Activated CD4-positive, alpha-beta T cell treated with anti-CD3 and anti-CD28 coated beads, Interleukin-2, amount 50 U/mL, for 48 hours (primary cell): ENCODE measurements at places on chromosomes 6 and 20.
A peak's percentile ranks its signal among the peaks of the same experiment; 100 is the strongest.

DNA sequence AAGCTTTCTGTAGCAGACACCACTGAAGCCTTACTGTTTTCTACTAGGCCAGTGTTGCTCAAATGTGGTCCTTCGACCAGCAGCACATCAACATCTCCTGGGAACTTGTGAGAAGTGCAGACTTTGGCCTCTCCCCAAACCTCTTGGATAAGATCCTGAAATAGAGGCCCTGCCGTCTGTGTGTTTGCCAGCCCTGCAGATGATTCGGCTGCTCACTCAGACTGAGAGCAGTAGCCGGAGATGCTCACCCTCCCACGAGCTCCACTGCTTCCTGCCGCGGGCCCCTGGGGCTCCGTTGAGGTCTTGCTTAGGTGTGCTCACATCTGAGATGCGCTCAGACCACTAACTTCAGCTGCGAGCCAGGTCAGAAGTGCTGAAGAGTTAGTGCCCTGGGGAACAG, 129.5 kb upstream of the SSTR4 start:
- DNase-seq, result no peak

DNA sequence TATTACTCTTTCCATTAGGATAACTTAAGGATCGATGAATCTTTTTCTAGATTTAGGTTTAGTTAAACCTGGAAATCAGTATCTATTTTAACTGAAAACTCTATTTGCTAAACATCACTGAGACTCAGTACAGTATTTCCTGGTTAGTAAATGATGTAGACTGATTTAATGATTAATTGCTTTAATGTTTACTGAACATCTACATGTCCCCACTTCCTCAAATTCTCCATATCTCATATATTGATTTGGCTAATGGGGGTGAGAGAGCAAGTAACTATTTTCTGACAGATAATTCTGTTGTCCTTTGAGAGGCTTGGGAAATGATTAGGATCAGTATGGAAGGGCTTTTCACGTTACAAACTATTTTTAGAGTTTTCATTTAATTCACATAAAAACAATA, 10.3 kb downstream of the MKKS start:
- no peak for DNase-seq

GRCh38 chr6:134544737-134545136, 226.8 kb upstream of the SGK1 start:
- DNase-seq, result no peak

DNA sequence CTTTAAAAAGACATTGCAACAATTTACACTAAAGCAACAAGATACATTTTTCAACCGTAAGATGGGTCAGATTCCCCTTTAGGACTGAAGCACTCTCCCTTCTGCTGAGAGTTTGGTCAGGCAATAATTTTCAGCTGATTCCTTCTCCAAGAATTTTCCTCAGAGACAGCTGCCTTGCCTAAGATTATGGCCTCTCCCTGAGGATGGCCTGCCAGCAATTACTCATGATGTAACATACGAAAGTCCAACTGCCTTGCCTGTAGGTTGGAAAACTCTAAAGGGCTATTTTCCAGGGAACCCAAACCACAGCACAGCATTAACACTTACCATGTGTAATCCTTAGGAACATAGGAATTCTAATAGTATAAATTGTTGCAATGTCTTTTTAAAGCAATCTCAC, 229.1 kb upstream of the FLRT3 start:
- DNase-seq, result no peak

- no peak for DNase-seq
These were observed 241.8 kb upstream of the FOXQ1 start for GRCh38 chr6:1070085-1070521.

DNA sequence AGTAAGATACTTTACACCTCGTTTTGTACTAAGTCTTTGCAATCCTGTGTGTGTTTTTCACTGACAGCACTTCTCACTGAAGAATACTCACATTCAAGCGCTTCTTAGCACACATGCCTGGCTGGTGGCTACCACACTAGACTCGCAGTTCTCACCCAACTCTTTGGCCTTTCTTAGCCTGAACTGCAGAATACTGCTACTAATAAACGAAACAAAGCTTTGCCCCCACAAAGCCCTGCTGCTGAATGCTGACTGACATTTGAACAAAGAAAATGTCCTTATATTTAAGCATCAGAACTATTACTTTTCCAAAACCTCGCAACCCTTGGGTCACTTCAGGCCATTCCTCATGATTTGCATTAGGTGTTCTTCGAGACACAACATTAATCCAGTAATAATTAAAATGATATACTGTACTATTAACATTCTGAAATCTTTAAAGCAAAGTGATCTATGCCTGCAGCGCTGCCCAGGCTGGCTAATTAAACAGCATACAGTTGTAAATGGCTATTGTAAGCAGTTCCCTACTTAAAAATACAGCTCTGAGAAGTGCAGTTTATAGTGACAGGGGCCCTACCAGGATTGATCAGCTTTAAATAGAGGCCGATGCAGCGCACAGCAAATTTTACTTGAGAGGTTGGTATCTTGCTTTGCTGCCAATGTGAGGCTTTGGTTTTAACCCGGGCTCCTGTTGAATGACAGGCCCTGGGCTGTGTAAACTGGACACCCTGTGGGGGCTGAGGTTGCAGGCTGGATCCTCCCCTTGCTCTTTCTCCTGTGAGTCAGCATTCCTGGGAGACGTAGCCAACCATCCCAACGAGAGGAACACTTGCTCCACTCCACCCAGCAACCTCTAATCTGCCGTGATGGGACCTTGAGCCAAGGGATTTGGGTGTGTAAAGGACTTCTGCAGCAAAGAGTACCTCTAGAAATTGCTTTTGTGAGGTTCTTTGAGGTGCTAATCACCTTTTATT, 899.0 kb downstream of the TFAP2A start:
- no peak for DNase-seq

DNA sequence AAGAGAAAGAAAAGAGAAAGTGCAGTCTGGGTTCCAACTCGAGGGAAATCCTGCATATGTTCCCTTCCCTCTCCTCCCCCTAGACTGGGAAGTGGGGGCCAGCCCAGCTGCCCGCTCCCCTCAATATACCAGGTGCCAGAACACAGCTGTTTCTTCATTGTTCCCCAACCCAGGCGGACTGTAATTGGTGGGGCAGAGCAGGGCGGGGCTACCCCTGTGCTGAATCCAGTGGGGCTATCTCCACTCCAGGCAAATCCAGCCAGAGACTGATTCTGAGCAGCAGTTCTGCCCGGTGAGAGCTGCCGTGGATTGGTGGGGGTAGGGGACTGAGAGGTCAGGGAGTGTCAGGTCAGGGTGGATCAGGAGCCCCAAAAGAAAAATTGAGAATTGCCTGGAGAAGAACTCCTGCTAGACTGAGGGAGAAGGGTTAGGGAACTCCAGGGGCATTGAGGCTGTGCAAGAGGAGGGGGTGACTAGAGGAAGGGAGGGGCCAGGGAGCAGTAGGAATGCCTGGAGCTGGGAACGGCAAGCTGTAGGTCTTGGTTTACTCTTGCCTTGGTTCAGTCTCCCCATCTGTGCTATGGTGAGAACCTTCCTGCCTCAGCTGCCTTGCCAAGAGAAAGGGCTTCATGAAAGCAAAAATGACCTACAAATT, at the start of gene MYMX:
TSS of gene MYMX (plus strand) at position 250 of the 655 bp plus-strand sequence. CDS start 546 bp downstream, outside the sequence.
- DNase-seq, result no peak

DNA sequence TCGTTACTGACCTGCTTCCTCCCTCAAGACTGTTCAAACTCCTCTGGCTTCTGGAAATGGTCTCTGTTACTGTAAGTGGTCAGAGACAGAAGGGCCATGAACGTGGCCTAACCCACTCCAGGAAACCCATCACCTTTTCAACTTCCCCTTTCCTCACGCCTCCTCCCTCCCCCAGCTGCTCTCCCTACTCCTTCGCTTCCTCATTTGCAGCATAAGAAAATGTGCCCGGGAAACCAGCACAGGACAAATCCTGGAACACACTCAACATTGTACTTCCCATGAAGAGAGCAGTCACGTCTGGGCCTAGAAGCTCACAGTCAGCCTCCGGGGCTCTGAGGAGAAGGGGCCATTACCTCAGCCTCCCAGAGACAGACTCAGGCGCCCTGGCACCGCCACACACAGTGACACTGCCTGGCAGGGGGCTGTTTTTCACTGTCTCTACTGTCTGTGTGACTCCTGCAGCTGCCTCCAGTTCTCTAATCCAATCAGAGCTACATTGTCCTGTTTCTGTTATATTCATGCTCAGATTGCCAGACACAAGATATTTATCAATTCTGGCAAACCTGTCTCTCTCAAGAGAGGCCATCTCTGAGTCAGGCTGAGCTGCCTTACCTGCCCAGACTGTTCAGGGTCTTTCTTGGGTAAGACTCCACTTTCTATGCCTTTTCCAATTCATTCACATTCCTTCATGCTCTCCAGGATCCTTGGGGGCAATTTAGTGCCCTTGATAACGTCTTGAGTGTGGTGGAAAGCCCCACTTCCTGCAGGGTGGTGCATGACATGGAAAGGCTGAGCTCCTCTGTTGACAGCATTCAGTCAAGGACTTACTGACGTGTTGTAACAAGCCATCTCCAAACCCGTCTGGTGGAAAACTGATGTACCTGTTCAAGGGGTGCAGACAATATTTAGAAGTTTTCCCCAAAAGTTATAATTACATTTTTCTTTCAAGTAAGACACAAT, 242.2 kb downstream of the HIVEP2 start:
- no peak for DNase-seq

DNA sequence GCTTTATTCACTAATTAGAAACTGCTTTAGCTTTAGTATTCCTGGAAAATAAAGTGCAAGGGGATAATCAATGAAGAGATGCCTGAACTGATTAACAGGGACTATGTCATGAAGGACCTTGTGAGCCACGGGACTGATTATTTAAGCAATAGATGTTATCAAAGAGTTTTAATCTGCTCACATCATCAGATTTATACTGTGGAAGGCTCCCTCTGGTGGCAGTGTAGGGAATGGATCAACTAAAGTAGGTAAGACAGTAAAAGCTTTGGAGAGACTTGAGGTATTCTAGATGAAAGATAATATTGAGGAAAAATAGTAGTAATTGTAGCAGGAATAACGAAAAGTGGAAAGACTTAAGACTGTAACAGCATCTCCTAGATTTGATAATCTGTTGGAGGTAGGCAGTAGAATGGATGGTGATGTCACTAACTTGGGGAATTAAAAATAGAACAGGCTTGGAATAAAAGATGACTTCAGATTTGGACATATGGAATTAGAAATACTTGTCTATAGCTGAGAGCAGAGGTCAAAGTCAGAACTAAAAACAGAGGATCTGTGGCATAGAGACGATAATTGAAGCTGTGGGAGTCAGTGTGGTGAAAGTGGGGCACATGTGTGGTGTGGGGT, 80.3 kb upstream of the HTR1E start:
- DNase-seq, result peak; percentile 28

DNA sequence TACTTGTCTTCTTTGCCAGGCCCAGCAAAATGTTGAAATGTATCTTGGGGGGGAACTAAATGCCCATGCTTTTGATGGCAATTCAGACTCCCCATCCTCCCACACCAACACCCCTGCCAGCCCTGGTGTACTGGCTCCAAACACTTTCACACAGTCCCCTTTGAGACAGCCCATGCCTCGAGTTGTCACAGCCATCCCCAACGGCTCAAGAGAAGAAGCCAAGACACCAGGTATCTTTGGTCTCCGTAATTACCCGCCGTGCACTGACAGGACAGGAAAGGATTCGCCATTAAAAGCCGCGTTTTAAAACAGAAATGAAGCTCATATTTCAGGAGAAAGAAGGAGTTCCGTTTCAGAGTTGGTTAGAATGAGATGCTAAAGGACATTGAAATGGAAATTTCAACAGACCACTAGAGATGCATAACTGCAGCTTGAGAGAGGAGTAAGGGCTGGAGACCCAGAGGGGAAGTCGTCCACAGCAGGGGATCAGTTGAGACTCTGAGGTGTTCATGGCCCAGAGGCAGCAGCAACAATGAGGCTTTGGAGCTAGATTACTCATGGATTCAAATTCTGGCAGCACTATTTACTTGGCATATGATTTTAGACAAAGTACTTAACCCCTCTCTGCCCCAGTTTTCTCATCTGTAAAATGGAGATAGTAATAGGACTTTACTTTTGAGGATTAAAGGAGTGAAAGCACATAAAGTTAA, 63.5 kb upstream of the ADGRF1 start:
- no peak for DNase-seq

DNA sequence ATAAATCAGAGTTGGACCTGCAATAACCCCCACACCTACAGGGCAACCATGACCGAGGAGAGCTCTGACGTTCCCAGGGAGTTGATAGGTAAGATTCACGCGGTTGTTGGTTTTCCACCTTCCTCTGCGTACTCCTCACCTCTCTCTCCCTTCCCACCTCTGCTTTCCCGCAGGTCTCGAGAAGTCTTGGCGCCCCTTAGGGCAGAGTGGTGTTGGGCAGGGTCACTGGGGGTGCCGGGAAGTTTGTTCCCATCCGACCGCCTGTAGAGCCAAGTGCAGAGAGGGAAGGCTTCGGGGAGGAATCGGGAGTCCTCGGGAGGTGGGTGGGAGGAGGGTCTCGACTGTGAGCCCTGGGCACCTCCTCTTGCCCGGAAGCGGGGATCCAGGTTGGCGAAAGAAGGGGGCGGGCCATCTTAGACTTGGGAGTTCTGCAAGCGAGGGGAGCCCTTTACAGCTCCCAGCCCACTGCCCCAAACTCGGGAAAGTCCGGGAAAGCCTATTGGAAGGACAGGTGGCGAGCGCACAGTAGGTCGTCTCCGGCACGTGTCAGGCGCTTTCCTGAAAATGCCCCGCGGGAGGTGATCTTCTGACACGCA, 672 bp downstream of the CARMIL1 start:
- DNase-seq, result peak; percentile 32

DNA sequence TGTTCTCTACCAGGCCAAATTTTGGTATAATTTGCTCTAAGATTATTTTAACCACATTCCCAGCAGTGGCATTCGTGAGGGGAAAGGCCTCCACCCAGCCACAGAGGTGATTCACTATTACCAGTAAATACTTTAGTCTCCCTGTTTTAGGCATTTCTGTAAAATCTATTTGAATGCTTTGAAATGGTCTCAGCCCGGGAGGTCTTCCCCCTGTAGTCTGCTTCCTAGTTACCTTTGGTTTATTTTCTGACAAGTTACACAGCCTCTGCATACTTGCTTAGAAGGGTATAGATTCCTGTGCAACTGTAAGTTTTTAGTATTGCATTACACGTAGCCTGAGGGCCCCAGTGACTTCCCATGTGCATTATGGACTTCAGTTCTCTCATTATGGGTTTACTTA, 248.7 kb downstream of the C6orf118 start:
- DNase-seq, result no peak

- DNase-seq, result no peak
These were observed 326.0 kb upstream of the RSPO3 start for GRCh38 chr6:126792340-126793085.

- no peak for DNase-seq
These were observed 115.4 kb downstream of the SLC23A2 start for GRCh38 chr20:4885877-4886276.

DNA sequence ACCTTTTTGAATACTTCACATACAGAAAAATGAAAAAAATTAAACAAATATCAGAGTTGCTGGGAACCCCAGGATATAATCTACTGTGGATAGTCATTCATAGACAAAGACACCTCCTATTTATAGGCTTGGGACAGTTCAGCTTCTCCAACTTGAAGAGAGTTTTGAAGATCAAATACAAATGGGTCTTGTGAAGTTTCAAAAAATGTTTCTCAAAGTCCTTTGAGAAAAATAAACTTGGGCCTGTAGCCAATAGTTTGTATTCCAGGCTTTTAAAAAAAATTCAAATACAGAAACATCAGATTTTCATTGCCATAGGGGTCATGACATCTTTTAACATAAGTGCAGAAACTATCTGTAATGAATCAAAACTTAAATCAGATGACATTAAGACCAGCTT, 334.8 kb downstream of the LAMA2 start:
- DNase-seq, result no peak

- DNase-seq, result peak; percentile 74
These were observed 15.8 kb downstream of the CGA start for GRCh38 chr6:87078983-87079616.

GRCh38 chr20:1816384-1817381, 78.5 kb upstream of the SIRPA start:
- no peak for DNase-seq

GRCh38 chr6:62446647-62447316, 160.8 kb upstream of the KHDRBS2 start:
- DNase-seq, result no peak
